ENCODE measurements at places on chromosomes 7 and 10.

DNA sequence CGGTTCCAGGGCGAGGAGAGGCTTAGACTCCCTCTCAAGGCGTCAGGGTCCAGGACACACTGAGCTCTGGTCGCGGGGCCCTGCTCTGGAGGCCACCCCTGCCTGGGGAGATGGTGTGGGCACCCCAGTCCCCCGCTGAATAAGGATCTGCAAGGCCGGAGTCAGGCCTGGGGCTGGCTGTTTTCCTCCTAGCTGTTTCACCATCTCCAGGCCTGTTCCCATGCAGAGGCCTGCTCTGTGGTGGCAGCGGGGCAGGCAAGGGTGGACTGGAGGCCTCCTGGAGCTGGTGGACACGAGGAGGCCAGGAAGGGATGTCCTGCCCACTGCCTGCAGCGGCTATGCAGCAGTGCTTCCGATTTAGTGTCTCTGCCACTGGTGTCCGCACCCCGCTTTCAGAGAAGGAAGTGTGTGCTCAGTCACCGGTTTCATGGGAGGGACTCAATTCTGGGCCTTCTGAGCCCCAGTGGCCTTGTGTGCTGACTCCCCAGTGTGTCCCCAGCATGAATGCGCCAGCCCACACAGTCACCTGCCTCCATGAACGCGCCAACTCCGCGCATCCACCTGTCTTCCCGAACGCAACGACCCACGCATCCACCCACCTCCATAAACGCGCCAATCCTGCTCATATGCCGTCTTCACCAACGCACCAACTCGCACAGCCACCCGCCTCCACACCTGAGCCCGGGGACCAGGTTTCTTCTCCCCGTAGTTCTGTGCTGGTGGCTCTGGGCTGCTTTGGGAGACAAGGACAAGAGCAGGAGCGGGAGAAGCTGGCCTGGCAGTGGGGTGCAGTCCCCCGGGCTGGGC is 14.5 kb upstream of the GPR146 start:
- DNase-seq, result no peak

- no peak for DNase-seq
Measured at GRCh38 chr10:659688-660141, 29.8 kb downstream of the DIP2C start.

DNA sequence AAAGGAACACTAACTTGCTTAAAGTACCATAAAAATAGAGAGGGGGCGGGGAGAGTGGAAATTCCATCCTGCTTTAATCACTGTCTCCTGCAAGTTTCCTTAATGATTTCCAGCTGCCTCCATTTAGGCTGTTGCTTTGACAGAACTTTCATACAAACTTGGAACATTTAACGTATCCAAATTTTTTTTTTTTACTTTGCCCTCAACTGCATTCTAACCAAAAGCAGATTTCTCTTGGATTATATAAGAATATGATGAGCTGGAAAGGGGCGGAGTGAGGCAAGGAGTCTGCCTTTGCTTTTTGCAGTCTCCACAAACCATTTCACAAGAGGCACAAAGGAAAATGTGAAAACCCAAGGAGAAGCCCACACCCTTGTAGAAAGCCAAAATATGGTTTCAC is 46.6 kb upstream of the COL1A2 start:
- DNase-seq, result no peak

- DNase-seq, result no peak
Measured at GRCh38 chr7:149140831-149141230, 6.4 kb upstream of the ZNF398 start.

GRCh38 chr7:4958477-4959301 is at the start of gene MMD2:
Gene MMD2, minus strand, starts transcription at chr7:4959187. Its CDS starts 170 bp downstream, at chr7:4959017.
- DNase-seq, result no peak

- no peak for DNase-seq
Measured at GRCh38 chr10:77226853-77227565, 410.6 kb downstream of the KCNMA1 start.

GRCh38 chr10:91551856-91552255 is 81.0 kb downstream of the PPP1R3C start:
- DNase-seq, result no peak

GRCh38 chr10:113001599-113002448 is 51.8 kb downstream of the TCF7L2 start:
- no peak for DNase-seq

DNA sequence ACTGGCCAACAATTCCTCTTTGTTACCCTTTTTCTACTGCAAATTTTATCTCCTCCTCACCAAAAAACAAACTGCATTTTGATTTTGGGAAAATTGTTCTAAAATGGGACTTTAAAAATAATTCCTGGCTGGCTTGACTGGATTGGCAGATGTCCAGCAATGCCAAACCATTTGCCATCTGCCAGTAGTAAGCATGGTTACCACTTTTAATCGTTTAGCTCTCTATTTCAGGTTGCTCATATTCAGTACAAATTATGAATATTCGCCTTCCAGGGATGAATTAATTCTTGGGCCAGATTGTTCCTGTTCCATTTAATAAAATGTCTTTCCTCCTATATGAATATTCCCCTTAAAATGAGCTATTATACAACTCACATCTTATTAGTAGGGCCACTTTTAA is 35.7 kb downstream of the SMNDC1 start:
- DNase-seq, result no peak

DNA sequence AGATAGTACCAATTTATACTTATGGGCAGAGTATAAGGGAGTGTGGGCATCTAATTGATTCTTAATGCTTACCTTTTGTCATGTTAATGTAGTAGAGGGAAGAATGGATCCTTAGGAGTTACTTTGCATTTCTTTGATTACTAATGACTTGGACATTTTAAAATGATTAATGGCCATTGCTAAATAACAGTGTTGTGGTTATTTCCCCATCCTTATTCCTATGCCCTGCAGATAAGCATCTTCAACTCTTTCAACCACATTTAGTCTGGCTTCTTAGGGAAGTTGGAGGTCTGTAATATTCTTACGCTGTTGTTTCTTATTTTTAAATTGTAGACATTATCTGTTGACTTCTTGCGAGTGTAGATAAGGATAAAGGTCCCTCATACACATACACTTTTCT is 37.2 kb downstream of the KAT6B start:
- DNase-seq, result no peak

DNA sequence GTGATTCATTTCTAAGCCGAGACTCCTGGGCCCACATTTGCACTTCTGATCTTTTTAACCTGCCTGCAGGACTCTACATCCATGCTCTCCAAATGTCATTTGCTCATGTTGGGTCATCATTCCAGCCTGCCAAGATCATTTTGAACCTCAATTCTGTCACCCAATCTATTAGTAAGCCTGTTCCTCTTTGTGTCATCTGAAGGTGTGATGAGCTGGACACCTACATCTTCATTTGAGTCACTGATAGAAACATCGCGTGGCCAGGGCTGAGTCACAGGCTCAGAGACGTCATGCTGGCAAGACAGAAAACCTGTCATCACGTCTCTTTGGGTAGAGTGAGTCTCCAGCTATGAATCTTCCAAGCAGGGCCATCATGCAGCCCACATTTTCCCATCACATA is 65.3 kb upstream of the SLF2 start:
- no peak for DNase-seq

DNA sequence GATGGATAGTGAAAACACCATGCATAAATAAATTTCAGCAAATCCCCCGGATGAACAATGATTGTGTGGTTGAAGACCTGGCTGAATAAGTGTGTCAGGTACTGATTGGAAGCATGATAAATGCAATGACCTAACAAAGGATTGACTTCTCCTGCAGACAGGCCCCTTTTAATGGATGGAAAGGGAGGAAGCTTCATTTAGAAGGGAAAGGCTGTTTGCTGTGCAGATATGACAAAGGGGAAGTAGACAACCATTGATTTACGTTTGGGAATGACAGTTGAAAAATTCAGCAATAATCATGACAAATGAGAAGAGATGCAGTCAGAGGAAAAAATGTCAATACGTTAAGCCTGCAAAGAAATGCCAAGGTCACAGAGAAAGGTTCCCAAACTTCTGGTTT is 503.8 kb downstream of the LRMDA start:
- no peak for DNase-seq

GRCh38 chr10:132613566-132614348 is 76.2 kb downstream of the INPP5A start:
- DNase-seq, result no peak

- no peak for DNase-seq
Measured at GRCh38 chr7:4074407-4074806, 607.7 kb upstream of the FOXK1 start.
